DND-41 (cell line): ENCODE measurements at places on chromosomes 3 and 15.

- DNase-seq, result no peak
Observed at GRCh38 chr3:17518189-17519059, 224.0 kb downstream of the TBC1D5 start.

DNA sequence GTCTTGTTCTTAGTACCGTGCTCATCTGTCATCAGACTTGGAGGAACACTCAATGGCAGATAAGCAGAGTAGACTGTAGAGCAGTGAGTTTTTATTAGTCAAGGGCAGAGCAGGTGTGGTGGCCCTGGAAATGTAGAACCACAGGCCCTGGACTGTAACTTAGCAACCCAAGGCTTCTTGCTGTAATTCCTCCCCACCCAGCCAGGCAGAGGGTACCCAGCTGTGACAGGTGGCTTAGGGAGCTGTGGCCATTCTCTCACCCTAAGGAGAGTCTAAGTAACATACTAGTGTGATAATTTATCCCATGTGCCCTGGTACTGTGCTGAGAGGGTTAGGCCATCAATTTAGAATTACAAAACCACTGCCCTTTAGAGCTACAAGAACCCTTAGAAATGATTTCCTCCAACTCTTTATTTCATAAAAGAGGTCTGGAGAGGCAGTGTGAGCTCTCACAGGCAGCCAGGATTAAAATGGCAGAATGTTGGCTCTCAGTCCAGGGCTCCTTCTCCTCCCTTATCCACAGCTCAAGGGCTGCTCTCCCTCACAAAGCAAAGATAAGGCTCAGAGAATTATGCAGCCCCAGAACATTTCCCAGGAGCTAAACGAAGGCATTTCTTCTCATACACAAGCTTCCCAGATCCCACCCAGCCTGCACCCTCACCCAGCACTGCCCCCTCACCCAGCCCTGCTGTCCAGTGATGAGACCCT lies 3.0 kb downstream of the POMGNT2 start:
- no peak for DNase-seq

DNA sequence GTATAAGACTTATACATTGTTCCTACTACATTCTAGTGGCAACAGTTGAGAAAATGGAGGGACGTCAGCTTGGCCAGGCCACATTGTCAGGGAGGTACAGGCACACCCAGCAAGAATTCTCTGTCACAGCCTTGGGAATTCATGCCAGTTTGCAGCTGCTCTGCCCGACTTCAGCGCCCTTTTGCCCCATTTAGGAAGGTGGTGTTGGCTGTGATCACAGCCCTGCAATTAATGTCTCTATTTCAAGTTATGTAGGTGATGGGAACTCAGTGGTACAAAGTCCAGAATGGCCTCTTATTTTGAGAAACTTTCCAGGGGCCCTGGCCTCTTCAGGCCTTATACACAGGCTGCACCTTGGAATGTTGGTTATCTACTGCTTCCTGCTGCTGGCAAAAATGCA lies 26.7 kb downstream of the AMOTL2 start:
- no peak for DNase-seq

GRCh38 chr15:91412138-91412928 lies 312.3 kb downstream of the SV2B start:
- no peak for DNase-seq

GRCh38 chr3:150106740-150107428 lies 136.2 kb upstream of the PFN2 start:
- DNase-seq, result no peak

- DNase-seq, result no peak
Observed at GRCh38 chr15:42077689-42078088, 16.7 kb downstream of the PLA2G4D start.
